Activated CD4-positive, alpha-beta memory T cell treated with anti-CD3 and anti-CD28 coated beads, Interleukin-2, amount 10 ng/mL, durations not matched to agents 7 days and 5 days (primary cell): ENCODE measurements at places on chromosomes 7 and 10.

DNA sequence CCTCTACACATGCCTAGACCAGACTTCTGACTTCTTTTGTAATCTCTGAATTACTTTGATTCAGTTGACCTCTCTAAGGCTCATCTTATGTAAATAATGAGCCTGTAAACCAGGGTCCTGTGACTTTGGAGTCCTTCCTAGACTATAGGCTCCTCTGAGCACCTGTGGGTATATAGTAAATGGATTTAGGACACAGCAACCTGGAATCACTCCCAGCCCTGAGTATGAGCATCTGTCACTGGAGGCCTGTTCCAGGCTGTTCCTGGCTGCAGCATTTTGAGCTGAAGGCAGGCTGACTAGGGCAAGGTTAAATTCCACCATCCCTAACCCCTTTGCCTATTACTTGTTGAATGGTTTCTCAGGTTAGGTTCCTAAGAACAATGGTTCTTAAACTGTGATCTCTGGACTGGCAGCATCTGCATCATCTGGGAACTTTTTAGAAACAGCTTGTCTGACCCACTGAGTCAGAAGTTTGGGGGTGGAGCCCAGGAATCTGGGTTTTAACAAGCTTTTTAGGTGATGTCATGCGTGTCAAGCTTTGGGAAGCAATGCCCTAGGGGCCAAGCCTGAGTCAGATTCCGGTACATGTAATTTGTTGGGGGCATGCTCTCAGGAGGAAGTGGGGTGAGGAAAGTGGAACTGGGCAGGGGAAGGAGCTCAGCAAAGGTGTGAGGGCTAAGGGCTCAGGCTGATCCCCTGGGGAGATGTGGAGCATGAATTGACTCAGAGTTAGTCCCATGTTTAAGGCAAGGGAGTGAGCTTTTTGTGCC, 28.2 kb downstream of the MINDY4 start:
- no peak for DNase-seq

DNA sequence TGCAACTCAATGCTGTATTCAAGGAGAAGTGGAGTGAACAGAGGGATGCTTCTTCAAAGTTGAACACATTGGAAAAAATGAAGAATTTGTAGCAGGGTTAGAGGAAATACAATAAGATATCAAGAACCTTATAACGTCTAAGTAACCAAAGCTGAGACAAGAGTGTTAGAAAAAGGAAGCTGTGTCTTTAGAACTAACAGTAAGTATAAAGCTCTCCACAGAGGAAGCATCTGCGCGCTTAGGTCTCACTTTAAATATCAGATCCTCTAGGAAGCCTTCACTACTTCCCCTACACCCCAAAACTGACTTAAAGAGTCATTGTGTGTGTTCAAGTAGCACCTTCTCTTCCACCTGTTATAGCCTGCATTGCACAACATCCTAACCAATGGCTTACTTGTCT, 43.0 kb downstream of the CH25H start:
- no peak for DNase-seq

GRCh38 chr7:94908323-94909178, 1.2 kb downstream of the PPP1R9A start:
- DNase-seq: no peak

- no peak for DNase-seq
Measured at GRCh38 chr7:107582875-107583274, 2.8 kb downstream of the BCAP29 start.

- DNase-seq: no peak
Measured at GRCh38 chr7:69837387-69838068, 239.3 kb downstream of the AUTS2 start.

GRCh38 chr7:128909625-128910568, 612 bp downstream of the KCP start:
- DNase-seq: no peak

DNA sequence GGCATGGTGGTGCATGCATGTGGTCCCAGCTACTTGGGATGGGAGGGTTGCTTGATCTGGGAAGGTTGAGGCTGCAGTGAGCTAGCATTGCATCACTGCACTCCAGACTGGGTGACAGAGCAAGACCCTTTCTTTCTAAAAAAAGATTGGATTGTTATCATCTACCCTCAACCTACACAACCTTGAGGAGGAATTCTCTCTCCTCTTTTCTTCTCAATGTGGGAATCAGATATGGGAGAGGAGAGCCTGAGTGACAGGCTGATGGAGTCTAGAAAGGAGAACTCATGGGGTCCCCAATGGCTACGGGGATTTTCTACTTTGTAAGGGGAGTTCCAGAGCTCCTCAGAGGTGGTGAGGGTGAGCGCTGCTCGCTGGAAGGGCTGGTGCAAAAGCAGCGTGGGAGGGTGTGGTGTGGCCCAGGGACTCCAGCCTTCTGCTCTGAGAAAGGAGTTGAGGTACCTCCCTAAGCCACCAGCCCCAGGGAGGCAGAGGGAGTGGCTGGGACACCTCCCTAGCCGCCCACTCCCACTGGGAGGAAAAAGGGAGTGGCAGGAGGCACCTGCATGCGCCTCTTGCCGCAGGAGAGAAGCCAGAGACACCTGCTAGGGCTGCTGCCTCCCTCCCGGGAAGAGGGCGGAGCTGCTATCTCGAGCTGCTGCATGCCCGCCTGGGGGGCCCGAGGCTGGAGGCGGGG, 48.4 kb downstream of the GATA3 start:
- no peak for DNase-seq

DNA sequence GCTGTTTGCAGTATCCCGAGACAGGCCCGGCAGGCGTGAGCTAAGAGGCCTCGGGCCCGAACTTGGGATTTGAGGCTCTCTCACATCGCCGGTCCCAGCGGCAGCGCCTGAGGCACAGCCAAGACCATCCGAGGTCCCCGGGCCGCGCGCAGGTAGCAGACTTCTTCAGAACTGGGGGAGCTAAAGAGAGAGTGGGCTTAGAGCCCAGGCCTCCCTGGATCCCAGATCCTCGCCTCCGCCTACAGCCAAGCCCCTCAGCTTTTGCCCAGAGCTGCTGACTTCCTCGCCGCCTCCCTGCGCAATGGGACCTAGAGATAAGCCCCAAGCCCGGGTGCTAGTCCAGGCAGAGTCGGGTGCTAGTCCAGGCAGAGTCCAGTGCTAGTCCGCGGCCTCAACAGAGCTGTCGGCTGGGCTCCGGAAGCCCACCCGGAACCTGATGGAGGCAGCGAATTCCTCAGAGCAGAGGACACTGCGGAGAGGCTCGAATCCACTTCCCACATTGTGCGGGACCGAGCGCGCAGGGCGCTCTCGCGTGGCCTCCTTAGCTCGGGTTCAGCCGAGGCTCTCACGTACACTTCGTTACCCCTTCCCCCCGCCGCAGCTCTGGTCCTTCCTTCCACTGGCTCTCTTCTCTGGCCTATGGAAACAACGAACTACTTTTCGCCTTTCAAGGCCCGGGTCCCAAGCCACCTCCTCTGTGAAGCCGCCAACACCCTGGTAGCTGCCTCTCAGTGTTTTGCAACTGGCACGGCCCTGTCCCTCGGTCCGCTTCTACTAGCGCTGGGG, 5.8 kb downstream of the LBX1 start:
- no peak for DNase-seq

DNA sequence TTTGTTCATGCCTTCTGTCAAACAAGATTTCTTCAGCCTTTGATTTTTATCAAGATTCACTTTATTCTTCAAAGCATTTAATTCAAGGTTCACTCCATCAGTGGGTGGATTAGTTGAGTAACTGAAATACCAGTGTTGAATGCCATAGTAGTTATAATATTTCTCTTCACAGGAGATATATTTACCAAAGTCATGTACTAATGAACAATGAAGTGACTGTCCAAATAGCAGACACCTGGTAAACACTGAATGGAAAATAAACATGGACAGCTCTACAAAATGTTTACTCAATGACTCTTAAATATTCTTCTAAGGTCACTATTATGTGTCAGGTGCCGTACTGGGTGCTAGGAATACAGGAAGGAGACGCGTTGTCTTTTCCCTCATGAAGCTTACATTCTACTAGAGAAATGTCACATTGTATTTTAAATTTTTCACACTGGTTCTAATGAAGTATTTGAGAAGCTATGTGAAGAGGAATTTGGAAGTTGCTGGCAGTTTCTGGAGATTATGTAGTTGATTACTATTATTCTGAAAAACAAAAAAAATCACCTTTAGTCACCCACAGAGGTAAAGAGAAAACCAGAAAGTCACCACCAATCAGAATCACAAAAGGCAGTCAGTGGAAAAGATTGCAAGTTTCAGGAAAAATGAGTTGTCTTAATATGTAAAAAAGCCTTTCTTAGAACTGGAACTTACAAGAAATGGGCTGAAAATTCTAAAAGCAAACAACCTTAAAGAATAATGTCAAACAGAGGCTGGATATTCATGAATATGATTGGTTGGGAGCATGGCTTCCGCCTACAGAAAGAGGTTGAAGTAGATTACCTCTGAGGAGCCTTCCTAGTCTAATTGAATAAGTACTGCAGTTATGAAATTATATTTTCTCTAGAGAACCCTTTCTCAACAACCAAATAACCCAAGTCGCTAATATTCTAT, 84.5 kb downstream of the RTKN2 start:
- DNase-seq: no peak

DNA sequence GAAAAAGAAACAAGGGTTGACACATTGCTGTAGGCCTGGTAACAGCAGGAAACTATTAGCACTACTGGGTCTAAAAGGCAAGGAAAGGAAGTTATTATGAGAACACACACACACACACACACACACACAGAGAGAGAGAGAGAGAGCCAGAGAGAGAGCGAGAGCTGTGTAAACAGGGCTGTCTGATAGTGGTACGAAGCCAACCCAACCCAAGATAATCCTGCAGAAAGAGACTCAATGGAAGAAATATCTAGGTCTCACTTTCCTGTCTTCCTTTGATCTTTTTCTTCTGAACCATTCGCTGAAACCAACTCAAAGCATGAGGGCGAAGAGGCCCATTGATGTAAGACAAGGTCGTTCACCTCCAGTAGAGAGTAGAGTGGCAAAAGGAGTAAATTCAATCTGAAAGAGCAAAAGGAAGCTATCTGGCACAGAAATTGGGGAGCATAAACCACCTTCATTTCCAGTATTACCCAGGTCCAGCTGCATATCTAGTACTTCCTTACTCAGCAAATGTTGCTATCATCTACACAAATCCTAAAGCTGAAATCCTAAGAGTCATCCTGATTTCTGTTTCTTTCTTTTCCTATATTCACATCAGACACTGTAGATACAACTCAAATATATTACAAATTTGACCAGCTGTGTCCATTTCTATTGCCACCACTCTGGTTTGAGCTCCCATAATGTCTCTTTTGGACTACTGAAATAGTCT, 110.2 kb downstream of the TMEM26 start:
- DNase-seq: no peak

DNA sequence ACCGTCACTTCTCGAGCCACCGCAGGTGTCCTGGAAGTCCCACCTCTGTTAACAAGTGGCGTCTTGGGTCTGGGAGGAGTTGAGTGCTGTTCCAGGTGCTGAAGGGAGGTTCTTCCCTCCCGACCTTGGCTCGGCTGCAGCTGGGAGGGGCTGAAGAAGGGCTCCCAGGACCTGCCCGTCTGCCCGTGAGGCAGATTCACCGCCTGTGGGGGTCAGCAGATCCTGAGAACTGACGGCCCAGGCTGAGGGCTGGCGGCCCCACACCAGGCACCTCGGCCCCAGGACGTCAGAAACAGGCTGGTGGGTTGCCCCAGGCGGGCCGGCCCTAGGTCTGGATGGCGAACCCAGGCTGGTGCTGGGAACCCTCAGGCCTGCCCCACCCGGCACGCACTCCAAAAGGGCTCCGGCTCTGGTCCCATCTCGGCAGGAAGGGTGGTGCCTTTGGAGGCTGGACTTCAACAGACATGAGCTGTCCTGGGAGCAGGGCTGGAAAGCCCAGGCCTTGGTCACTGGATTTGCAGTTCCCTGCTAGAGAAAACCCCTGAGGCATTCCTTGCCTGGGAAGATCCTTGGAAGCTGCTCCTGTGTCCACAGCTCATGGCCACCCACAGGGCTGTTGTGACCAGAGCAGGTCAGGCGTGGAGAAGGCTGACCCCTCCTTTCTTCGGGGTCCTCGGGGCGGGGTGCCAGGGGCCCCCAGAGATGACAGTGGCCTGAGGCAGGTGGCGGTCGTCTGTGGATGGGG, 42.6 kb upstream of the CFAP46 start:
- no peak for DNase-seq

GRCh38 chr7:98394377-98394836, 6.5 kb downstream of the BAIAP2L1 start:
- DNase-seq: no peak

DNA sequence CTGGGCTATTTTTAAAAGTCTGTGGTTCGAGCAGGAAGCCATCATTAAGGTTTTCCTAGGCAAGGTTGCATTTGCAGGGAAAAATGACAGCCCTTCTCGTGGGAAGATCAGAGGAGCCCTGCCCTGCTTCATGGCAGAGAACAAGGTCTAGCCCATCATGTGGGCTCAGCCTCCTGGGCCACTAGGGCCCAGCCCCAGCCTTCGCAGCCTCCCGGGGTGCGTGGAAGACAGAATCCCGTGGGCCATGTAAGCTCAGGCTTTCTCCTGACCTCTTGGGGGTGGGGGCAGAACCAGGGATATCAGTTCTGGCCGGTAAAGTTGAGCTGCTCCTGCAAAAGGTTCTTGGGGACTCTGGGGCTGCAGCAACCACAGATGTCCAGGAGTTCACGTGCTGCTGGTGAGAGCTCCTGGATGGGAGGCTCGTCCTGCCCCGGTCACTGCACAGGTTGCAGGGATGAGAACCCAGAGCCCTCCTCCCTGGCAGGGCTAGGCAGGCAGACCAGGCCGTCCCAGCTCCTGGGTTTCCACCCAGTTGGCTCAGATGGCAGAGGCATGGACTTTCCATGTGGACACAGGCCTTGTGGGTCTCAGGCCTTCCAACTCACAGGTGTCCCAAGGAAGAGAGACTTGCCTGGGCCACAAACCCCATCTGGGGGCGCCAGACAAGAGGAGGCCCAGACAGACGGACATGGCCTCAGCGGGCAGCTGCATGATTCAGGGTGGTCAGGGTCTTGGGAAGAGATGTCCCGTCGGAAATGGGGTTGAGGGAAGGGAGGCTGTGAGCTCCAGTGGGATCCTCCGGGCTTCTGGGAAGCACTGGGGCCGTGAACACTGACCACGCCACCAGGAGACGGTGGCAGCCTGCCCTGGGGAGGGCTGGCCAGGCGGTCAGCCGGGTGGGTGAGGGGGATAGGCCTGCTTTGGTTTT, 126.2 kb downstream of the NEURL1 start:
- no peak for DNase-seq
